Endodermal cell (in vitro differentiated cells): ENCODE measurements at places on chromosomes 12 and 14. TPM values are rescaled to one million over a fixed set of nuclear protein-coding genes. Genes with fewer than 3 reads are reported as not detected.
A peak's percentile ranks its signal among the peaks of the same experiment; 100 is the strongest.

DNA sequence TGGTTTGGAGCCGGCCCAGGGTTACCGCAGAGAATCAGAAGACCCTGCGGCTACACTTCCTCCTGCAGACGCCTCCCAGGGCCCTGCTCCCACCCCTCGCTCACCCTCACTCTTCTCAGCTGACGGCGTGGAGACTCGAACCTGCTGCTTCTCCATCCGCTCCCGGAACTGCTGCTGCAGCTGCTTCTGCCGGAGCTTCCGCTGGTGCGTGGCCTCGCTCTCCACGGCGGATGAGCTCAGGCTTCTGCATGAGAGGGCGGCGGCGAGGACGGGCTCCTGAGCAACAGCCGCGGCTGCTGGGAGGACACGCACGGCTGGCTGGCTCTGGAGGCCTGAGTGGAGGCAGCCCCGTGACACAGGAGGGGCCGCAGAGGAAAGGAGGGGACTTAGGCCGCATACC, 33.3 kb downstream of the RAD52 start:
- H3K27ac ChIP-seq: peak overlapping the region; percentile 24
- peak; percentile 59 for DNase-seq
- no peaks in the 10 kb centered on the region for H3K27me3 ChIP-seq
- no peak overlapping the region for H3K4me3 ChIP-seq
- no peaks in the 10 kb centered on the region for H3K4me1 ChIP-seq

SNRPF gene
- 44.1 to 66.5 TPM (median 65.9 TPM) in 3 replicates for total RNA-seq

GRCh38 chr12:67798768-67799167, 150.2 kb downstream of the DYRK2 start:
- H3K27me3 ChIP-seq: no peaks in the 10 kb centered on the region
- DNase-seq: no peak
- no peak overlapping the region for H3K4me3 ChIP-seq
- no peak overlapping the region for H3K27ac ChIP-seq

DNA sequence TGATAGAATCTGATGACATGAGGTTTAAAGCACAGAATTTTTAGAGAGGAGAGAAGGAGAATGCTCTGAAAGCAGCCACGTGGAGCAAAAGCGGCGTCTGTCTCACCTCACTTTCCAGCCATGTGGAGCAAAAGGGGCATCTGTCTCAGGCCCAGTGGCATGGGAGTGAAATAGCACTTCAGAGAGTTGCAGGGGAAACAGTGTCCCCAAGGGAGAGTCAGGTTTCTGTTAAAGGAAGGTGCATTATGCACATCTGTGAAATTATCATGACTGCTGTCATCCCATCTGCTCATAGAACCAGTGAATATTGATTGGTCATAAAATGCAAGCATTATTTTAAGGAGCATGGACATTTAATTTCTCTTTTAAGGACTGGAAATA, 124.0 kb downstream of the BICD1 start:
- DNase-seq: peak; percentile 62
- no peaks in the 10 kb centered on the region for H3K4me1 ChIP-seq
- H3K36me3 ChIP-seq: no peaks in the 10 kb centered on the region

SPIC gene
- total RNA-seq: not detected in 2 replicates

CMKLR1 gene
- total RNA-seq: 0.16 TPM in 1 of 2 replicates, not detected in the other

RASSF8 gene
- total RNA-seq: 159 and 183 TPM in 2 replicates

DNA sequence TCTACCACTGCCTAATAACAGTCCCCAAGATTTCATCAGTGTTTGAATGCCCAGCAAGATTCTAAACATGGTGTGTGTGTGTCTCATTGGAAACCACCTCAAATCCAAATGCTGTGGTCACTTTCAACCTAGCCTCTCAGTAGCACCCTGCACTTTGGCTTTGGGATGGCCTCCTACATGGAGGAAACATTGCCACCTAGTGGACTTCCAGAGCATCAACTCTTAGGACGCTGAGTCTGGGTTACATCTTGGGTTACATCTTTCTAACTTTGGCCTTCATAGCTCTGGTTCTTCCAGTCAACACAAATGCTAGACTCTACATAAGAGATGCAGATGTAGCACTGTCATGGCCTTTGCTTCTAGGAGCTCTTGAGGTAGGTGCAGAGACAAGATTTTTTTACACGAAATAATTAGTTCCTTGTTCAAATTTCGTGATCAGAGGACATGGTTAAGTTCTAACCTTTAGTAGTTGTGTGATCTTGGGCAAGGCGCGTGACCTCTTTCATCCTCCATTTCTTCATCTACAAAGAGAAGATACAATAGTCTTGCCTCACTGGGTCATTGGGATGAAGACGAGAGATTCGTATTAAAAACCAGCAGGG, 113.5 kb upstream of the VASH1 start:
- H3K4me1 ChIP-seq: no peaks in the 10 kb centered on the region
- H3K4me3 ChIP-seq: no peak overlapping the region
- H3K27ac ChIP-seq: no peak overlapping the region
- DNase-seq: peak; percentile 75
- H3K27me3 ChIP-seq: no peaks in the 10 kb centered on the region
- H3K36me3 ChIP-seq: no peaks in the 10 kb centered on the region

DNA sequence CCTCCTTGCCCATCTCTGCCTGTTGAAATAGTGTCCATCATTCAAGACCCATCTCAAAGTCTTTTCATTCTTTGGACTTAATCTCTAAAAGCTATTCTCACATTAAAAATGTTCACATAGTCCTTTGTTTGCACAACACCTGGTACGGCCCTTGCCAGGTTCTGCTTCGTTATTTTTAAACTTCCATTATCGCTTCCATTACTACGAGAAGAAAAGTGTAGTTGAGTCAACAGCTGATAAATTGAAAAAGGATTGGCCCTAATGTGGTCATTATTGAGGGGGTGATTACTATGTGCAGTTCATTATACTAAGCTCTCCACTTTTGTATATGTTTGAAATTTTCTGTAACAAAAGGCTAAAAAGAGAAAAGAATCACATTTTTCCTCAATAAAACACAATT, 17.8 kb downstream of the KCNJ8 start:
- no peaks in the 10 kb centered on the region for H3K4me1 ChIP-seq
- peaks cover 4% of the 10 kb centered on the region for H3K27me3 ChIP-seq
- no peaks in the 10 kb centered on the region for H3K36me3 ChIP-seq
- no peak for DNase-seq
- H3K27ac ChIP-seq: no peak overlapping the region

DNA sequence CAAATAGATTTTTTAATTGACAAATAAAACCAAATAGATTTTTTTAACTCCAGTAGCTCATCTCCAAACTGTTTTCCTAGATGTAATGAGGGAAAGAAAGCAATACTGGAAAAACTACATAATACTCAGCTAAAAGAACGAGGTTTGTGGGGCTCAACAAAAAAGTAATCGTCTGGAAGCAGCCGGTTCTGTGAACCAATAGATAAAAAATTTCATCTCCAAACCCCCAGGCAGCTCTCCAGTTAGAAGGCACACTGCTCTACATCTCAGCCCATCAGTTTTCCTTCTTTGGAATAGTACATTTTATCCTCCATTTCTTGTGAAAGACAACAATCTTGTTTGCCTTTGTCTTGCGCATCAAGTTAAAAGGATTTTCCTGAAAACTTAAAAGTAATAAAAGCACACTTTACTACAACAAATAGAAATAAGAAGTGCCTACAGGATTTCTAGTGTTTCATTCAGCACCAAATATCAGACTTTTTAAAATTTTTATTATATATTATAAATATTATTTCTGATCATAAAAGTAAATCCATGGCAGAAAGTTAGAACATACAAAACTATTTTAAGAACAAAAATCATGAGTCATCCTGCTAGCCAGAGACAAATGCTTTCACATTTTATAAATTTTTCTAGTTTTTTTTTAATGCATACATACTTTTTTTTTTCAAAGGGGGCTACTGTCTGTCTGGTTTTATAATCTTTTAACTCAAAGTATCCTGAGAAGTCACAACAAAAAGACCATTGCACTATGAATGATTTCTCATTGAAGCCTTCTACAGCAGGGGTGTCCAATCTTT, 67.7 kb downstream of the EPS8 start:
- no peak for DNase-seq
- H3K36me3 ChIP-seq: no peaks in the 10 kb centered on the region
- H3K27me3 ChIP-seq: no peaks in the 10 kb centered on the region

- H3K27ac ChIP-seq: no peak overlapping the region
- DNase-seq: no peak
- no peaks in the 10 kb centered on the region for H3K36me3 ChIP-seq
Observed at GRCh38 chr12:124738636-124739467, 124.8 kb downstream of the SCARB1 start.

- no peaks in the 10 kb centered on the region for H3K27me3 ChIP-seq
- no peak for DNase-seq
- H3K36me3 ChIP-seq: peaks cover 71% of the 10 kb centered on the region
- H3K4me1 ChIP-seq: no peaks in the 10 kb centered on the region
- H3K27ac ChIP-seq: no peak overlapping the region
Observed at GRCh38 chr12:104296718-104297117, 6.8 kb upstream of the EID3 start.

- DNase-seq: peak; percentile 64
- H3K36me3 ChIP-seq: no peaks in the 10 kb centered on the region
- no peak overlapping the region for H3K4me3 ChIP-seq
- no peak overlapping the region for H3K27ac ChIP-seq
- no peaks in the 10 kb centered on the region for H3K27me3 ChIP-seq
Observed at GRCh38 chr12:96132819-96133218, 61.4 kb upstream of the ELK3 start.

DNA sequence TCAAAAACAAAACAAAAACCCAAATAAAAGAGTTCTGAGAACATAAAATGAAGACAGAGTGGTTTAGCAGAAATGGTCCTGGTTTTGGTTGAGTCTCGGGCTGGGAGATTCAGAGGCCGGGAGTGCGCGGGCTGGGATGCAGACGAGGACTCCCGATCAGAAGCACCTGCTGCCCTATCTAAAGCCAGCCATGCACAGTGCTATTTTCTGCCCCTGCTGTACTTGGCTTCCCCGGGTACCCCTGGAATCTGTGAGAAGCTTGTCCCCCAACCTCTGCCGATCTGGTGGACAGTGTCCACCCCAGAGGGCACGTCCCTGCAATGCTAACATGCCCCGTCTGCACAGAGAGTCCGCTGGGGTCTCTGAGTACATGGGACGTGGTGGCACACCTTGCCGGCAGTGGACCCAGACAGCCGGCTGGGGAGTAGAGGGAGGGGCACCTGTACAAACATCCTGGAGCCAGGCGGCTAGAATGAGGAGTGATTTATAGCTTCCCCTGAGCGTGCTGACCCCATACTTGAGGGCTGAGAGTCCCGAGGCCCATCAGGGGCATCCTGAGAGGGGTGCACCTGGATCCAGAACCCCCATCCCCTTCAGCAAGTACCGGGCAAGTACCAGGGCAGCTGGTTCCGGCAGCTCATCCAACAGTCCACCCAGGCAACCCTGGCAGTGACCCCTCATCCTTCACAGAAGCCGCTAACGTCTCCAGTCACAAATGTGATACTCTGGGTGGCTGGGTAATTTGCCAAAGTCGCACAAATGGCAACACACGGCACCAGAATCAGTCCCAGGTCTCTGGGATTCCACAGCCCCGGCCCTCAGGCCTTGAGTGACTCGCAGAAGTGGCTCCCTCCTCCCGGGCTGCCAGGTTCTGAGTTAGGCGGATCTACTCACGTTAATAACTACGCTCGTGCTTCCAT, 37.1 kb downstream of the CHGA start:
- H3K27ac ChIP-seq: peak overlapping the region; percentile 88
- H3K27me3 ChIP-seq: no peaks in the 10 kb centered on the region
- H3K4me3 ChIP-seq: no peak overlapping the region
- H3K4me1 ChIP-seq: no peaks in the 10 kb centered on the region

GRCh38 chr12:66340131-66340530, 37.8 kb downstream of the HELB start:
- no peaks in the 10 kb centered on the region for H3K27me3 ChIP-seq
- H3K27ac ChIP-seq: no peak overlapping the region

SLCO1C1 gene
- total RNA-seq: 0.57 and 2.6 TPM in 2 replicates

TMTC1 gene
- 31.6 to 46.2 TPM (median 32.5 TPM) in 3 replicates for total RNA-seq

GRCh38 chr12:92886131-92886530, 43.0 kb downstream of the EEA1 start:
- DNase-seq: no peak
- no peaks in the 10 kb centered on the region for H3K4me1 ChIP-seq
- no peak overlapping the region for H3K27ac ChIP-seq
- no peak overlapping the region for H3K4me3 ChIP-seq
- H3K36me3 ChIP-seq: peaks cover 64% of the 10 kb centered on the region
- H3K27me3 ChIP-seq: no peaks in the 10 kb centered on the region

DNA sequence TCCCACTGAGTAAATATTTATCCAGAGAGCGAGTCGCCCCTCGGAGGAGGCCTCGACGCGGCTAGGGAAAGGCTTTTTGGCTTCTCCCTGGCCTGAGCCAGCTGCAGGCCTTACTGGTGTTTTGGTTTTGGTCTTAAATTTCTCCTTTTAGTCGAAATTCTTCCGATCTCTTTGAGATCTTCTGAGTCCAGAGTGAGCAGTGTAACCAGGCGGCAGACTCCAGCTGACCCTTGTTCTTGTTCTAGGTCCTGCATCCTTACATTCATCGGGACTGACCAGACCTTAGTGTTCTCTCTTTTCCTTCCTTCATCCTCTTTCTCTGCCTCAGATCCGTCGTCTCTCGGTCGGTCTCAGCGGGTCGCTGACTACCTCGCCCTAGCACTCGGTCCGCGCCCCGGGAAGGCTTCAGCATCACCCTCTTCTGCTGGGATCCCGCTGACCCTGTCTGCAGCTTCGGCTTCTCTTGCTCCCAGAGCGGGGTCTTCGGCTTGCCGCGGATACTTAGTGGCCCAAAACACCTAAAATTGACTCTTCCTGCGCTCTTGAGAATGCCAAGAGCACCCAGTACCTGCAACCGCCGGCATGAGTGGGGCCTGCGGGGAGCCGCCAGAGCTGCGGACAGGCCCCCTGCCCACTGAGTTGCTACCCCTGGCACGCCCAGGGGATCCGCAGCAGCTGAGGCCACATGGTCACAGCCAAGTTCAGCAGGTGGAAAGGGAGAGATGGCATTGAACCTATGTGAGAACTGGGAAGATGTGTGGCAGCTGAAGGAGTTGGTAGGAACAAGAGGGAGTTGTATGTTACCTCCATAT, 2.4 kb upstream of the PAX9 start:
- peaks cover 14% of the 10 kb centered on the region for H3K4me1 ChIP-seq
- H3K4me3 ChIP-seq: peak overlapping the region; percentile 55
- peaks cover 100% of the 10 kb centered on the region for H3K27me3 ChIP-seq
- peak; percentile 55 for DNase-seq
- no peaks in the 10 kb centered on the region for H3K36me3 ChIP-seq

GRCh38 chr12:108612788-108613282, 15.0 kb upstream of the TMEM119 start:
- H3K27ac ChIP-seq: no peak overlapping the region
- no peak overlapping the region for H3K4me3 ChIP-seq
- H3K4me1 ChIP-seq: no peaks in the 10 kb centered on the region
- no peaks in the 10 kb centered on the region for H3K36me3 ChIP-seq

GRCh38 chr14:76597387-76597786, 163.9 kb upstream of the VASH1 start:
- DNase-seq: no peak
- no peaks in the 10 kb centered on the region for H3K4me1 ChIP-seq
- H3K36me3 ChIP-seq: no peaks in the 10 kb centered on the region
- no peak overlapping the region for H3K27ac ChIP-seq
- H3K27me3 ChIP-seq: no peaks in the 10 kb centered on the region
- no peak overlapping the region for H3K4me3 ChIP-seq

HOTAIR gene
- total RNA-seq: not detected in 2 replicates

CABP1 gene
- 0.29 to 0.73 TPM (median 0.72 TPM) in 3 replicates for total RNA-seq
